ENCODE measurements at places on chromosomes 16 and 17.
A peak's percentile ranks its signal among the peaks of the same experiment; 100 is the strongest.

- DNase-seq = no peak
These were observed 55.4 kb downstream of the COPRS start for GRCh38 chr17:31803494-31804213.

- no peak for DNase-seq
These were observed 14.9 kb downstream of the GLG1 start for GRCh38 chr16:74591876-74592650.

- no peak for DNase-seq
These were observed 172.5 kb downstream of the HS3ST3A1 start for GRCh38 chr17:13429201-13429600.

- DNase-seq = no peak
These were observed 62.1 kb downstream of the CRISPLD2 start for GRCh38 chr16:84881702-84882521.

- DNase-seq = no peak
These were observed 29.8 kb upstream of the CRYBA1 start for GRCh38 chr17:29216856-29217255.

- DNase-seq = no peak
These were observed 11.5 kb downstream of the SLC35B1 start for GRCh38 chr17:49696233-49696761.

DNA sequence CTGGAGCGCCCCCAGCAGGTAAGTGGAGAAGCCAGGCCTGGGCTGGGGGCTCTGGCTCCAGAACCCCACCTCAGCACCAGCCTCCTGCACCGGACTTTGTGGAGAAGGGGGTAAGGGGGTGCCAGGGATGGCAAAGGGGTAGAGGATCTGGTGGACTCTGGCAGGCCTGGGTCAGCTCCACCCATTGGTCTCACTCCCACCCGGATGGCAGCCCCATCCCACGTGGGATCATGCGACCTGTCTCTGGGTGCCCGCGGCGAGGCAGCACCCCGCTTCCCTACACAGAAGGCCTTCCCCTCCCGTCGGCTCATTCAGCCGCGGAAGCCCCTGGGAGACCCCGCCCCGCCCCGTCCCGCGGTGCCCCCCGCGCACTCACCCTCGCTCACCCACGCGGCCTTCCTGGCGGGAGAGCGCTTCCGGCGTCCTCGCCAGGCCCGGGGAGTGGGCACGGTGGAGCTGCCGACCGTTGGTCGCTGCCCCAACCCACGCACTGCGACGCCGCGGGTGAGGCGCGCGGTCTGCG lies 498 bp upstream of the PLEKHG4 start:
- DNase-seq = no peak

DNA sequence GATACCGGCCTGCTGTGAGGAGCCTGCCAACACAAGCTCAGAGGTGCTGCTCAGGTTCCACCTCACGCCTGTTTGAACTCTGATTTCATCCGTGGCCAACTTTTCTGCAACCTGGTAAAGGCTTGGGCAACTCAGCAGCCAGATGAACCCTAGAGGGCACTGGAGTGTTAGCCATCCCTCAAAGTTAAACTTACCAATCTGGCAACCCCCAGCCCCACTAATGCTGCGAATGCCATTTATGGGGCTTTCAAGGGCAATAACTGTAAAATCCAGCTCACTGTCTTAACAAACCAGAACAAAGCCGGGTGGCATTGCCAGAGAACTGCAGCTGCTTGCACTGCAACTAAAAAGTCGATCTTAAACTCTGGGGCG lies 105.5 kb downstream of the AXIN2 start:
- no peak for DNase-seq

GRCh38 chr16:1341495-1342420 lies 8.3 kb downstream of the BAIAP3 start:
- DNase-seq = no peak

GRCh38 chr17:44607836-44608690 lies 48.2 kb upstream of the MEIOC start:
- no peak for DNase-seq

DNA sequence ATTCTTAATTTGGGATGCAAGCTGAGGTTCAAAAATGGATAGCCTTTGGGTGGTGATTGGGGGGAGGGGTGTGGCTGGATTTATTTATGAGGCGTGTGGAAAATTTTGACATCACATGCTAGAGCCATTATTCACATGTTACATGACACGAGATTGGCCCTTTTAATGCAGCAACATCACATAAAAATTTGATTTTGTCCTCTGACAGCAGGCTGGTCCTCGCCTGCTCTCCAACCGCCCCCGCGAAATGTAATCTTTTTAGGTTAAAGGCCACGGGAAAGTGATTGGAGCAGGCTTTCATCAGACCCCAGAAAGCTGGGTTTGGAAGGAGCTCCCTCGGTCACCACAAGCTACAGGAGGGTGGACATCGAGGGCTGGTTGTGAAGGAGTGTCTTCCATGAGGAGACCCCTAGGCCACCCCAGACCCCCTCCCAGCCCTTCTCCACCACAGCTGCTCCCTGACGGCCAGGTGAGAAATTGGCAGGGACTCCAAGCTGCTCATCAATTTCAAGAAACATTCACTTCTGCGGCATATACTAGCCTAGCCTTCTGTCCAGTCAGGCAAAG lies 502.7 kb upstream of the PSMD7 start:
- no peak for DNase-seq

DNA sequence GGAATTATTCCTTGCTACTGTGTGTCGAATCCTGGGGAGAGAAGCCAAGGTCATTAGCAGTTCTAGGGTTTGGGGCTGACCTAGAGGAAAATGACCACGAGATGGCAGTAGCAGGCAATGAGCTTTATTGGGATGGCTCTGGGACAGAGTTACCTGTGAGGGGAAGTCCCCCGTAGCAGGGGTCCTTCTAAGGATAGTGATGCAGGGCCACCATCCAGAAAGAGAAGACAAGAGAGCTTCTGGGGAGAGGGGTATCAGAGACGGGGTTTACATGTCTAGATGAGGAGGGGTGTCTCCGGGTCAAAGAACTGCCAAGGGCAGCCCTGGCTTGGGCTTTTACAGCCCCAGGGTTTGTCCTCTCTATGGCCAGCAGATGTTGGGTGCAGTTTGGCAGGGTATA lies 6.4 kb upstream of the GGT6 start:
- no peak for DNase-seq

DNA sequence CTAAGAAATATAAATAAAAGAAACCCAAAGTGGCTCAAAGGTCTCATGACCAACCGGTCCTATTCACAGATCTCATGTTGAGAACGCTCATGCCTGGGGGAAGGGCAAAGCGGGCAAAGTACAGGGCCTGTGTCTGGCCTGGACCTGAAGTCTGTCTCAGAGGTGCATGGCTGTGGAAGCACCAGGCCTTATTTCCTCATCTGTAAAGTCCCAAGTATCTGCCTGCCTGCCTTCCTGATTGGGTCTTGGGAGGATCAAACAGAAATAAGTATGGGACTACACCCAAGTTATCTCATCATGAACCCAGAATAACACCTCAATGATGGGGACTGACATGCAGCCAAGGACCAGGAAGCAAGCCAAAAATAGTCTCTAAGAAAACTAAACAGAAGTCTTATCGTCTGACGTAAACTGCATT lies 14.2 kb downstream of the AXIN2 start:
- DNase-seq = no peak

GRCh38 chr16:3080024-3080423 lies 14.6 kb downstream of the IL32 start:
- DNase-seq = no peak

- no peak for DNase-seq
These were observed 163.8 kb downstream of the NTN1 start for GRCh38 chr17:9185142-9185541.

DNA sequence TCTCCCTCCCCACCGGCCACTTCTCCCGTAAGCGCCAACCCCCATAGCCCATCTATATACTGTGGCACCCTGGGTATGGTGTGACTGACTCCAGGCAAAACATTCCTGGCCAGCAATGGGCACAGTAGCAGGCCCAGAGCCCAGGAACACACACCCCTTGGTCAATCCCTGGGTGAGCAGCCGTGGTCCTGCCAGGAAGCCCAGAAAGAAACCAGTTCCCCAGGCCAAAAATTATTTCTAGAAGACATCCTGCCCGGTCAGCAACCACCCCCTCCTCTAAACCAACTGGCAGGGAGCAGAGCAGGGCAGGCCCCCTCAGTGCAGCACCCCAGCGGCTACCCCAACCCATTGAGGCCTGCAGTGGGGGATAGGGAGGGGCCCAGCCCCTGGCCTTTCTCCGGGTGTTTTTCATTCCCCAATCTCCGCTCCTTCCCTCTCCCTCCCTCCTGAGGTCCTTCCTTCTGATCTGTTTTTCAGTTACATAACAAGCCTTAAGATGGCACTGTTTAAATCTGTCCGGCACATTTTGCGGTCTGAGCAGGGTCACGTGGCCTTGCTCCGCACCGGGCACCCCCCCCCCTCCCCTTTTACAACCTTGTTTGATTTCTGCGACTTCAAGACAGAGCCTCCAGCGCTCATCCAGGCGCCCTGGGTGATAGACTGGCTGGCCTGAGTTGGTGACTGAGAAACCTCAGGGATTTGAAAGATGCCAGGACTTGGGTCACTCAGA lies 2.0 kb downstream of the NPTX1 start:
- peak; percentile 69 for DNase-seq

GRCh38 chr16:79509211-79509631 lies 91.3 kb downstream of the MAF start:
- peak; percentile 91 for DNase-seq

All from cerebellar nuclear complex (tissue), 1 donor.